ENCODE measurements at places on chromosomes 12 and 14.

DNA sequence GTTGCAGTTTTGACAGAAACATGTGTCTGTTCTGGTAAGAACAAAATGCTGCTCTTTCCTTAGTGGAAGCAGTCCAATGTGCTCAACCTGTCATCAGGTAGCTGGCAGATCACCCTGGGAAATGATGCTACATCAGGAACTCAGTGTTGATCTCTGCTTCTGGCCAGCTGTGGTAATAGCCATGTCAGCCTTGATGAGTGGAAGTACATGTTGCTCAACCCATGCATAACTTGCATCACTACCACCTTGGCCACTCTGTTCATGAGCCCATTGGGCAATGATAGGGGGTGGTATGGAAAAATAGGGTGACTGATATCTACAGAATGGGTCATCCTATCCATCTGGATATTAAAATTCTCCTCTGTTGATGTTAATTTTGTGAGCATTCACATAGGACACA is 411.0 kb downstream of the C12orf50 start:
- ATAC-seq = no peak

- ATAC-seq = no peak
Observed at GRCh38 chr12:700016-700415, 36.8 kb upstream of the NINJ2 start.

DNA sequence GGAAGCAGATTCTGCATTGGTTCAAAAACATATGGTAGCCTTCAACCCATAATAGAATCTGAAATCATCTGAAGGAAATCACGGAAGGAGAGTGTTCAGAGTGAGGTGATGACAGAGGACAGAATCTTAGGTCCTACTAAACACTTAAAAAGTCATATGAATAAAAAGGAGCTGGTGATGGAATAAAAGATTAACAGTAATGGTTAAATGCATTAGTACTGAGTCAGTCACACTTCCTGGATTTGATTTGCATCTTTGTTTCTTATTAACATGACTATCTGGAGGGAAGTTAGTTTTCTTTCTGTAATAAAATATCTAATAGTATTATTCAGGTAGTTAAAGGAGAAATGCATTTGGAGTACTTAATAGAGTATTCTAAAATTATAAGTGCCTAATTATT is 296.3 kb upstream of the ATXN7L3B start:
- no peak for ATAC-seq

DNA sequence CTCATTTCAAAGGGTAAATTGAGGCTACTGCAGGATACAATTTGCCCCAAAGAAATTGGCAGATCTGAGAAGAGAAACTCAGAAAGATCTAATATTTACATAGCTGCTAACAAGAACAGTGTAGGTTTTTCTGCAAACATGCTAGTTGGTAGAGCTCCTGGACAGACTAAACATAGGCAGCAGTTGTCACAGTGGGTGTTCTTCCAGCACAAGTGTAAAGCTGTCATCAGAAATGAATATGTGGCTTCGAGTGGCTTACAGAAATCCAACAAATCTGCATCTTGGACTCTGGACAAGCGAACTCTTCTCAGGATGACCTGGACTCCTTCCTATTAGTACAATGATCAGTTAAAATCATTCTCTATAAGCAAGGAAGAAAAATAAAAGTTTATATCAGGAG is 5.9 kb downstream of the CBX5 start:
- ATAC-seq = no peak

DNA sequence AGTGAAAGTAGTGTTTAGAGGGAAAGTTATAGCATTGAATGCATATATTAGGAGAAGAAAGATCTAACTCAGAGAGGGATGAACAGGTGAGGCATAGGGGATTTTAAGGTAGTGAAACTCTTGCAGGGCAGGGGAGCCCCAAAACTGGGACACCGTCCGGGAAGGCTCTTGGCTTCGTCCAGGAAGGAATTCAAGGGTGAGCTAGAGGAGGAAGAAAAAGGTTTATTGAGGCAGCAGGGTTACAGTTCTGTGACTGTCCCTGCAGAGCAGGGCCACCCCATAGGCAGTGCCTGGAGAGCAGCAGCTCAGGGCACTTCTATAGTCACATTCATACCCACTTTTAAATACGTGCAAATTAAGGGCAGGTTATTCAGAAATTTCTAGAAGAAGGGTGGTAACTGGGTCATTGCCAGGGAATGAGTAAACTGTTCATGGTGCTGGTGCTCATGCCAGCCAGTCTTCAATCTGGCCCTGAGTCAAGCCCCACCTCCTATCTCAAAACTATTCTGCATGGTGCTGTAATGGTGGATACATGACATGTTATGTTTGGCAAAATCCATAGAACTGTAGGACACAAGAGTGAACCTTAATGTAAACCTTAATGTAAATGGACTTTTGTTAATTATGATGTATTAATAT is 1.2 kb upstream of the OAS1 start:
- ATAC-seq = peak; percentile 64

- no peak for ATAC-seq
Observed at GRCh38 chr12:19922717-19923116, 445.6 kb upstream of the PDE3A start.

DNA sequence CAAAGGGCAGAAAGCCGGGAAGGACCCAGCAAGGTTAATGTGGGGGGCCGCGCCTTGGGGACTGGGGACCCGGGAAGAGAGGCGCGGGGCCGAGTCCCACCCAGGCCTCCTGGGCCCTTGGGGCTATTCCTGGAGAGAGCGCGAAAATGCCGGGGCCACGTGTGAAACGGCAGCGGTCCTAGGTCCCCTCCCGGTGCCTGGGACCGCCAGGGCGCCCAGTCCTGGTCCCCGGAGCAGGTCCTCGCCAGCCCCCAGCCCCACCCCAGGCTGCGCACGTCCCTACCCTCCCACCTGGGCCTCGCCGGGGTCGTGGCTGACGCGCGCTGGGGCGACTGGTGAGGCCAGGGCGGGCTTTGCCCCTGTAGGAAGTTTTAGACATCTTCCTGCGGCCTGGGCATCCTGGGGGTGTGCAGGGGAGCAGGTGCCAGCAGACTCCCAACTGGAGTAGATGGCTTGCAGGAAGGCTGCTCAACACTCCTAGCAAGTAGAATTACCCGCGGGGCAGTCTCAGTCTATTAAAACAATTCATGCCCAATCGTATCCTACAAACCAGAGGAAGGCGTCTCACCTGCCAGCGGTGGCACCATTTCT is 708 bp downstream of the FAR2 start:
- peak; percentile 26 for ATAC-seq

- no peak for ATAC-seq
Observed at GRCh38 chr12:67884596-67884995, 104.7 kb upstream of the IFNG-AS1 start.

DNA sequence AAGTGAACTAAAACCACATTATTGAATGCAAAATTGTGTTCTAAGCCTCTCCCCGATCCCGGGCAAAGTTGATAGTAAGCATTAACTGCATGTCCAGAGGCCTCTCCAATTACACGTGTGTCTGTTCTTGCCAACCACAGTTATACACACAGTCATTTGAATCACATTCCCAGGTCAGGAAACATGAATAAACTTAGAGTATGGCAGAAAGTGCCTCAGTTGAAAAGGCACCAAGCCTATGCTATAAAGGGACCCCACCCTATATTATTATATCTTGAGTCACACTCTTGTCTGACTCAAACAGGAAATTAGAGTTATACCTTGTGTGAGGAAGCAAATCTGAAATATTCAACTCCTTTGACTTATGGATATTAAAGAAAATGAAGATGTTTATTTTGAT is 128.3 kb upstream of the STXBP6 start:
- peak; percentile 31 for ATAC-seq

DNA sequence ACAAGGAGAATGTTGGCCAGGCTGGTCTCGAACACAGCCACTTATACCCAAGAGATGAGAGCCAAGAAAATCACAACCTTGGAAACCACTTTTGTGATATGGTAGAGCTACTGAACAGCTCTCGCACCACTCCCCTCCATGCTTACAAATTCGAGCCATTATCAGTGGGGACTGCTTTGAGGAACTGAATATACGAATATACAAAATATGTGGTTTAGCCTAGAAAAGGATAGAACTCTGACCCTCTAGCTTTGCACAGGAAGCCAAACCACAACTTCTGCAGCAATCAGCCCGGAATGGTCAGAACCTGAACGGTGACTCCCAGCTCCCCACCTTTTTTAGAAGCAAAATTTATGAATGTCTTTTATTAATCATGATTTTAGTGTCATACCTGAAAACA is 129.8 kb upstream of the TMEM132C start:
- ATAC-seq = no peak

GRCh38 chr14:98592611-98593170 is 679.3 kb downstream of the BCL11B start:
- no peak for ATAC-seq

DNA sequence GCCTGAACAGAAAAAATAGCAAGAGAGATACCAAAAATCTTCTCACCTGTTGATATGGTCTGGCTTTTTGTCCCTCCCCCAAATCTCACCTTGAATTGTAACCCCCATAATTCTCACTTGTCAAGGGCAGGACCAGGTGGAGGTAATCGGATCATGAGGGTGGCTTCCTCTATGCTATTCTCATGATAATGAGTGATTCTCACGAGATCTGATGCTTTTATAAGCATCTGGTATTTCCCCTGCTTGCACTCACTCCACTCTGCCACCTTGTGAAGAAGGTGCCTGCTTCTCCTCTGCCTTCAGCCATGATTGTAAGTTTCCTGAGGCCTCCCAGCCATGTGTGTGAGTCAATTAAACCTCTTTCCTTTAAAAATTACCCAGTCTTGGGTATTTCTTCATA is 291.2 kb downstream of the CPNE8 start:
- ATAC-seq = no peak
